ENCODE measurements at places on chromosomes 3 and 15.

GRCh38 chr3:145490088-145491048 is 670.6 kb downstream of the PLOD2 start:
- no peak for DNase-seq

- no peak for DNase-seq
These were observed at the start of gene ZIC1 for GRCh38 chr3:147409143-147410115. TSS of gene ZIC1 (plus strand) at chr3:147409365. CDS start at chr3:147410113, 748 bp downstream.

- no peak for DNase-seq
These were observed 89.8 kb downstream of the KLHL25 start for GRCh38 chr15:85704720-85705429.

DNA sequence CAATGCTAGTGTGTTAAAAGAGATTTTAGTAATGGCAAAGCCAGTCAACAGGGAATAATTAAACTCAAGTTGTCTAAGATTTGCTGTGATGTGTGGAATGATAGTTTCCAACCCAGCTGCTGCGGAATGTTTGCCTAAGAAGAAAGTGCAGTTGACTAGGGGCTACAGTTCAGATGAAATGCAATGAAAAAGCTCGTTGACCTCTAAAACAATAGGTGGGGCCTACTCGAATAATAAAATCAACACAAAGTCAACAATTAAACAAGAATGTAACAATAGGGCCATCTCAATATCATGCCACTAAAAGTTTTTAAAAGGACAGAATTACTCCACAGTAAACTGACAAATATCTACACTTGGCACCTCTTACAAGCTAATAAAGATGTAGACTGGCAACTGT is 484.2 kb downstream of the MECOM start:
- no peak for DNase-seq

- DNase-seq = peak; percentile 35
These were observed 465 bp downstream of the RUVBL1 start for GRCh38 chr3:128123156-128123537.

DNA sequence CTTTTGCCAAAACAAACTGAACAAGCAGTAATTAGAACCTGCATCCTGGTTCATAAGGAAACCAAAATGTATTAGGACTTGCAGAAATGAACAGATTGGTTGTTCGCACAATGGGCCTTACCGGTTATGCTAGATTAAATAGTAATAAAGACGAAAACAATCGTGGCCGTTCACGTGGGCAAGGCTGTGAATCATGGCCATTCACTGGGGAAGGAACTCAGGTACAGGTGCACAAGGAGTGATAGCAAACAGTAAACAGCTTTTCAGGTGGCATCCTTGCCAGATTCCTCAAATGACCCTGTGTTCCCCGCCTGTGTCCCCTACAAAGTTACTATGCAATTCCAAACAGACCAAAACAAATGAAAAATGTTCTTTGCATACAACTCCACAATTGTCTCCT is 8.2 kb downstream of the LRIG1 start:
- no peak for DNase-seq

- DNase-seq = no peak
These were observed 47.1 kb downstream of the NPTN start for GRCh38 chr15:73585871-73586654.

- DNase-seq = no peak
These were observed 28.1 kb downstream of the C3orf80 start for GRCh38 chr3:160253298-160253697.

DNA sequence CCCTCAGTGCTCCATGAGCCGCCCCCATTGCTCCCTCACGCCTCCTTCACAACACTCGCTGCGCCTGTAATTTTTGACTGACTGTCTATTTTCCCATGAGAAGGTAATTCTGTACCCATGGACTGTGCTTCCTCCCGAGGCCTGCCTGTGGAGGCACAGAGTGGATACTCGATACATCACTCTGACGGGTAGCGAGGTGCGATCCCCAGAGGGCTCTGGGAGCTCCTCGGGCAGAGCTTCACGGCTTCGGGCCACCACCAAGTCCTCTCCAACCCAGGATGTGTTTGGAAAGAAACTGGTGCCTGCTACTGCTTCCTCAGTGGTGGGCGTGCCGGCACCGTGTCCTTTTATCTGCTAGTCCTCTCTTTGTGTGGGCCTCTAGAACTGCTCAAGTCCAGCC is 108.6 kb upstream of the DLG1 start:
- DNase-seq = no peak

DNA sequence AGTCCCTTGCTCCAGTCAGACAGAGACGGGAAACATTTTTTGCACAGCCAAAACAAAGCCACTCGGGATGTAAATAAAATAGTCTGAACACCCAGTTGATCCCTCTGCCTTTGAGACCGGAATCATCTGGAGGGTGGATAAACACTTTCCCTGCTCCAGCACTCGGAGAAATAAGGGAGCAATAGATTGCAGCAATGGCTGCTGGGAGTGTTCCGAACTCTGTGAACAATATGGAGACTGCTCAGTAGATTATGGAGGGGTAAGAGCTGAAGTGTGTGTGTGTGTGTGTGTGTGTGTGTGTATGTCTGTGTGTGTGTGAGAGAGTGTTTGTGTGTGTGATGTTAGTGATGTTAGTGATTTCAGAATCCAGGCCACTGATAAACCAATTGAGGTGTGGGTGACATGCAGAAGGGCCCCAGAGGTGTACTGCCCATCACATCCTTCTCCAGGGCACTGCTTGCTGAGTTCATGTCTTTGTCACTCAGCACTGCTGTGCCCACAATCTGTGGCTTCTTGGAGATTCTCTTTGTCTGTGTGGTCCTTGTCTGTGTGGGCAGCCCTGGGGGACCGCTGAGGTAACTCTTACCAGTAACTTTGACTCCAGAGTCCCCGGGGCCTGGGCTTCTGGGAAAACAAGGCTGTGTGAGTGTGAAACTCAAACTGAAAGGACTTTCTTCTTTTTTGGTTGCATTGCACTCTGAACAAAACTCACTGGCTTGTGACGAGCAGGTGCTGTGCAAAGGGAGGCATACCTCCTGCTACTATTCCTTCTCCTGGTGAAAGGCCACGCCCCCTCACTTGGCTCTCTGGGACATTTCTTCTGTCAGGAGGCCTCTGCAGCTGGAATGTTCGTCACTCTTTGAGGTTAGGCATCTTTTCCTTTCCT is 23.0 kb downstream of the CRYGS start:
- no peak for DNase-seq

- no peak for DNase-seq
These were observed 300.4 kb upstream of the RASGRP1 start for GRCh38 chr15:38864827-38865581.

DNA sequence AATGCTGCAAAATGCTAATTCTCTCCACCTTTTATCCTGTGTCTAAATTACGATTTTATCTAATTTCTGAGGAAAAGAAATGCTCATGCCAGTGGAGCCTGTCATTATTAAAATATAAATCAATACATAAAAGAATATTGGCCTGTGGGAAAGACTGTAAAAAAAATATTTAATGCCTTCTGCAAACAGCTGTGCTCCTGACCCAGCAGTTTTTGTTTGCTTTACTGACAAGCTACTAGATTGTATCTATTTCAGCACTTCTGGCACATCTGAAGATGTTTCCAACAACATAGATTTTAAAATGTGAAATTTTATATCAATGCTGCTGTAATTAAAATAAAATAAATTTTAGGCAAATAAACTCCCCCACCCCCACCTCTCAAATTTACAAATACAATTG is 493.6 kb upstream of the AGTR1 start:
- DNase-seq = no peak

- no peak for DNase-seq
These were observed 510.0 kb upstream of the ALCAM start for GRCh38 chr3:104856741-104857140.

DNA sequence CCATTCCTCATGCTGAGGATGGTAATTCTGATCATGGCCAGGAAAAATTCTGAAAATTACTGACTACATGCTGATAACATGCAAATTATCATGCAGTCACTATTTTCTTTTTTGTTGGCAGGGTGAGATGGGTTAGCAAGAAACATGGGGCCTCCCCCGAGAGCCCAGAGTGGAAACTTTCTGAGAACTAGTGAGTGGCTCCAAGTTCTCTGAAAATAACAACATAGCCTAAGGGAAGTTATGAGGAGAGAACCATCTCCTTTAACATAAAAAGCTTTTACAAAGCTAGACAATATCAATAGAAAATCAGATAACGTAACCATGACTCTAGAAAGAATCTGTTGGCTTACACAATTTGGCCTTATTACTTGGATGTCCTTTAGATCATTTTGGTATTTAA is 254.2 kb downstream of the PLOD2 start:
- DNase-seq = no peak

GRCh38 chr3:147360646-147361453 is 45.5 kb downstream of the ZIC4 start:
- DNase-seq = peak; percentile 87

- DNase-seq = no peak
These were observed 22.6 kb upstream of the FSTL1 start for GRCh38 chr3:120473389-120473788.

GRCh38 chr15:55260562-55261131 is 29.0 kb downstream of the RAB27A start:
- no peak for DNase-seq
